ENCODE measurements at places on chromosomes 2 and 18.

DNA sequence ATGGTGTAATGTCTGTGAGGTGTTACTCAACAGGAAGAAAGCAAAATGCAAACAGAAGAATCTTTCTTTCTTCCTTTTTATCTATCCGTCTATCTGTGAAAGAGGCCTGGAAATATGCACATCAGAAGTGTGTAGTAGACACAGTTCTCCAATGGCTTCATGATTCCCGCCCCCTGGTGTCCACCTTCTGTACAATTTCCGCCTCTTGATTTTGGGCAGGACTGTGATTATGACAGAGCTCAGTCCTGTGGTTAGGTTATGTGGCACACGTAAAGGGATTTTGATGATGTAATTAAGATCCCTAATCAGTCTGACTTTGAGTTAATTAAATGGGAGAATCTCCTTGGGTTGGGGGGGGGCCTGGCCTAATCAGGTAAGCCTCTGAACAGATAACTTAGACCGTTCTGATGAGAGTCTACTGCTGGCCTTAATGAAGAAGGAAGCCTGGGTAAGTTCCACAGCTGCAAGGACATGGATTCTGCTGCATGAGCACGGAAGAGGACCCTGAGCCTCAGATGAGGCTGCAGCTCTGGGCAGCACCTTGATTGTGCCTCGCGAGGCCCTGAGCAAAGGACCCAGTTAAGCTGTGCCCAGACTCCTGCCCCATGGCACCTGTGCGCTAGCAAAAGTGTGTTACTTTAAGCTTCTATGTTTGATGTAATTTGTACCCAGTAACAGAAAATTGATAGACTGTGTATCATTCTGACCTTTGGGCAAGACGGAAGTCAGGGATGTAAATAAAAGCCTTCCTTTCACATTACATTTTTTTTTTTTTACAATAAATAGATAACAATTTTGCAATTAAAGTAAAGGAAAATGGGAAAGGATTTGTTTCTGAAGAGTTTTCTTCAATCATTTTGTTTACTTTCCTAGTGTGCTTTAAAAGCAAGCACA, 11.3 kb upstream of the KCNF1 start:
- no peak for DNase-seq

- no peak for DNase-seq
Observed at GRCh38 chr2:149068996-149069888, 30.7 kb downstream of the LYPD6B start.

DNA sequence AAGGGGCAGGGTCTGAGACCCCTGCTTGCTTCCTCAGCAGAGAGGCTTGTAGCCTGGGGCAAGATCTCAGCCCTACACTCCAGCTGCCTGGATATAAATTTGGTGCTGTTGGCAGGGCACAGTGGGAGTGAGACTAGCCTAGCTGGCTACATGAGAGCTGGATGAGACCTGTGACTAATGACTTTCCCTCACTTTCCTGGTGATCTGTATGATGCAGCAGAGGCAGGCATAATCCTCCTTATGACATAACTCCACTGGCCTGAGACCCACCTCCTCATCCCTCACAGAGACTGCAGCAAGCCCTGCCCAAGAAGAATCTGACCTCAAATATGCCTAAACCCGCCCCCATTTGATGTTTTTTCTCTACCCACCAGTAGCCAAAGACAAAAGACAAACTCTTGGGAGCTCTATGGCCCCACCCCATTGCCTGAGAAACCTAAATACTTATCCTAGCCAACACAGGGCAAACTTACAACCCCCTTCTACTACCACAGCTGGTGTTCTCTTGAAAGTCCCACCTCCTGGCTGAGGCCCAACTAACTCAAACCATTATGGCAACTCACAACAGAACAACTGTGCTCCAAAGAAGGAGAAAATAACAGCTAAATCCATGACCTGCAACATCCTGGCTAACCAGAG, 102.7 kb downstream of the NR4A2 start:
- DNase-seq: no peak

DNA sequence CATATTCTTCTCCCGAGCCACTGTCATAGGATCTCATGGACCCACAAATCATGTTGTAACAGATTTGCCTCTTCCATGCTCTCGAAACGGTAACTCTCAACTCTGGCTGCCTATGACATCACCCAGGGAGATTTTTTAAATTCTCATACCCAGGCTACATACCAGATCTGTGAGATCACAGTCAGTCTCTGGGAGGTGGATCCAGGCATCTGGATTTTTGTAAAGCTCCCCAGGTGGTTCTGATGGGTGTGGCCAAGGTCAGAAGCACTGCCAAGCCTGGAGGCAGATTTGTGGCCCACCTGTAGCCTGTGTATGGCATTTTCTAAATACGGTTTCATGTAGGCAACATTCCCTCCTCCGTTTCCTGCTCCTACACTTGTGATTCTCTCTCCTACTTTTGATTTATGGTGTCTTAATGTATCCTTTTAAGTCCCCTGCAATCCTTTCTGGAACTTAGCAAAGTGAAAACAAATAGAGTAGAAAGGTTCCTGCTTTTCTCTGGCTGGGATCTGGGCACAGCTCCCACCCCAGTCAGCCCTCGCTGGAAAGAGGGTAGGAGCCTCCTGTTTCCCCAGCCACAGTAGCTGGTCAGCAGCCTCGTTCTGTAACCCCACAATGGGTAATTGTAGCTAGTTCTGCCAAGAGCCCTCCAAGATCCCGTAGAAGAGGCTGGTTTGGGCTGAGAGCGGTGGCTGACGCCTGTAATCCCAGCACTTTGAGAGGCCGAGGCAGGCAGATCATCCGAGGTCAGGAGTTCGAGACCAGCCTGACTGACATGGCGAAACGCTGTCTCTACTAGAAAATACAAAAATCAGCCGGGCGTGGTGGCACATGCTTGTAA, 96.2 kb downstream of the KLHL29 start:
- no peak for DNase-seq

Data from vagina (tissue), 2 donors.